ENCODE measurements at places on chromosomes 2 and 18.

DNA sequence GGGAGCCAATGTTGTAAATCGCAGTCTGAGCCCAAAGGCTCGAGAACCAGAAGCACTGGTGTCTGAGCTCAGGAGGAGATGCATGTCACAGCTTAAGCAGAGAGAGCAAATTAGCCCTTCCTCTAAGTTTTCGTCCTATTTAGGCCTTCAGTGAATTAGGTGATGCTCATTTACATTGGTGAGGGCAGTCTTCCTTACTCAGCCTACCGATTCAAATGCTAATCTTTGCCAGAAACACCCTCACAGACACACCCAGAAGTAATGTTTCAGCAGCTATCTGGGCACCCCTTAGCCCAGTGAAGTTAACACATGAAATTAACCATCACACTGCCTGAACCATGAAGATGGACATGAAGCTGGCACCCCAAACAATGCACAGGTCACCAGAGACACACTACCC, 385.1 kb downstream of the STK39 start:
- no peaks in the 10 kb centered on the region for H3K36me3 ChIP-seq
- no peak for DNase-seq
- H3K27me3 ChIP-seq, result no peaks in the 10 kb centered on the region
- H3K4me1 ChIP-seq, result no peaks in the 10 kb centered on the region

GRCh38 chr2:233147136-233147828, 87.1 kb downstream of the INPP5D start:
- peak overlapping the region; percentile 72 for H3K4me3 ChIP-seq
- DNase-seq, result no peak
- H3K36me3 ChIP-seq, result peaks cover 89% of the 10 kb centered on the region
- H3K27me3 ChIP-seq, result peaks cover 17% of the 10 kb centered on the region
- no peaks in the 10 kb centered on the region for H3K4me1 ChIP-seq

DNA sequence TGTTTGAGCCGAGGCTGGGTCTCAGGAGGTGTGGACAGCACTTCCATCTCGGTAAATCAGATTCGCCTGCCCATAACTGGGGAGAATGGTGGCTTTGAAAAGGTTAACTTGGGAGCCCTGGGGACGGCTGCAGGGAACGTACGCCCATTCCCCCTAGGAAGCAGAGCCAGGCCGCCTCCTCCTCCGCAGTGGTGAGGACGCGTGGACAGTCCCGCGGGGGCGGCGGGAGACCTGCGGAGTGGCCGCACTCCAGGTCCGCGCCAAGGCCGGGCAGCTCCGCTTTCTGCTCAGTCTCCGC, 845 bp upstream of the MYCN start:
- no peaks in the 10 kb centered on the region for H3K36me3 ChIP-seq
- peak overlapping the region; percentile 37 for H3K4me3 ChIP-seq
- no peak overlapping the region for H3K27ac ChIP-seq
- H3K27me3 ChIP-seq, result peaks cover 4% of the 10 kb centered on the region

GRCh38 chr2:45354776-45355175, 256.3 kb downstream of the SRBD1 start:
- DNase-seq, result no peak
- H3K4me1 ChIP-seq, result no peaks in the 10 kb centered on the region
- no peak overlapping the region for H3K27ac ChIP-seq
- no peak overlapping the region for H3K4me3 ChIP-seq
- peaks cover 5% of the 10 kb centered on the region for H3K27me3 ChIP-seq
- no peaks in the 10 kb centered on the region for H3K36me3 ChIP-seq

- H3K4me1 ChIP-seq, result no peaks in the 10 kb centered on the region
- no peak overlapping the region for H3K27ac ChIP-seq
- H3K36me3 ChIP-seq, result no peaks in the 10 kb centered on the region
- H3K4me3 ChIP-seq, result no peak overlapping the region
- no peak for DNase-seq
Observed at GRCh38 chr2:169222665-169223064, 139.7 kb downstream of the LRP2 start.

- peaks cover 6% of the 10 kb centered on the region for H3K36me3 ChIP-seq
- no peak for DNase-seq
- no peak overlapping the region for H3K4me3 ChIP-seq
- H3K27ac ChIP-seq, result no peak overlapping the region
Observed at GRCh38 chr2:43057026-43057741, 169.2 kb downstream of the ZFP36L2 start.

DNA sequence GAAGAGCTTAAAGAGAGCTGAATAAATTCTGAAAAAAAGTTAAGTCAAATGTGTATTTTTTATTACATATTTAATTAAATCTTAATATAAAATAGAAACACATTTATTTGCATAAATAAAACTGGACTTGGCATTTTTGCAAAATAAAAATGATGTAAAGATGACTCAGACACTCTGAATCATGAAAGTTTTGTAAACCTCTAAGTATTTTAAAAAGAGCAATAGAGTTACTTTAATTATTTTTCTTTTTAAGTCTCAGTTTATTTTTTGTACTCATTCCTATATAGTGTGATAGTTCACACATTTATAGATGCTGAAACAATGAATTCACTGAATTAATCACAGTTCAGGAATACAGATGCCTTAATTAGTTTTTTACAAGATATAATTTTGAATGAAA, 109.9 kb upstream of the DTNA start:
- H3K27me3 ChIP-seq, result no peaks in the 10 kb centered on the region
- H3K4me1 ChIP-seq, result no peaks in the 10 kb centered on the region
- no peak overlapping the region for H3K27ac ChIP-seq

DNA sequence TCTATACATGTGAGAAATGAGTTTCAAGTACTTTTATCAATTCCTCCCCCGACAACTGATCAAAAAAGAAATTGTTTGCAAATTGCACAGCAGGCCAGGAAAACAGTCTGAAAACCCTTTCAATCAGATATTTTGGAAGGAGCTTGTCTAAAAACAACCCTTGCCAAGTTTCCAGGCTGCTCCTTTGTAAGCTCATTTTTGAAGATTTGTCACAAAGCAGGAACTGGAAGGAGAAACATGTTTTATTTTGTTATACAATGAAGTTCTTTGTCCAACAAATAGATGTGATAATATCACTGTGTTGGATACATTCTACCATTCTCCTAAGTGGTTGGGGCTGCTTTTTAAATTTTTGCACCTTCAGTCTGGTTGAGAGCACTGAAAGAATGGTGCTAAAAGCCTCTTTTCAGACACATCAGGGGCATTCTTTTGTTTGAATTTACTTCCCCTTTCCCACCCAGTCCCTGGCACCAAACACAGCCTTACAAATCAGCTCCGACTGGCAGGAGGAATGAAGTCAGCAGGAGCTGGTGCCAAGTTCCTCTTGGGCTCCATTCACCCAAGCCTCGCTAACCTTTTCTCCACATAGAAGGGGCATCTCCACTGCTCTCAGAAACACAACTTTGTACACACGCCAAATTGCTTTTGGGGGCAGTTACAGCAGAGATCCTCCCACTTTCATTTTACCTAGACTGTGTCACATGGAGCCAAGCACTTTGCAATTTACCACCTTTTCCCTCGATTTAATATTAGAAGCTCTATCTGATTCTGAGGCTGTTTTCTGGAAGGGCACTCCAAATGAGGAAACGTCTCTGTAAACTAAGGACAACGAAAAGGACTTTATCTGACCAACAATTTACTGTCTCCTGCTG, 88.0 kb downstream of the C1D start:
- H3K27ac ChIP-seq, result no peak overlapping the region
- no peaks in the 10 kb centered on the region for H3K36me3 ChIP-seq
- no peak overlapping the region for H3K4me3 ChIP-seq
- DNase-seq, result no peak
- peaks cover 4% of the 10 kb centered on the region for H3K27me3 ChIP-seq

- peaks cover 4% of the 10 kb centered on the region for H3K4me1 ChIP-seq
- no peak for DNase-seq
- H3K27me3 ChIP-seq, result no peaks in the 10 kb centered on the region
Observed at GRCh38 chr2:4992226-4992625, 700.0 kb upstream of the SOX11 start.

- no peaks in the 10 kb centered on the region for H3K36me3 ChIP-seq
- H3K4me1 ChIP-seq, result peaks cover 27% of the 10 kb centered on the region
- no peak overlapping the region for H3K4me3 ChIP-seq
- peaks cover 2% of the 10 kb centered on the region for H3K27me3 ChIP-seq
- peak overlapping the region; percentile 28 for H3K27ac ChIP-seq
Observed at GRCh38 chr18:44502790-44503189, 177.9 kb upstream of the SETBP1 start.

- H3K27me3 ChIP-seq, result no peaks in the 10 kb centered on the region
- H3K4me3 ChIP-seq, result no peak overlapping the region
- no peaks in the 10 kb centered on the region for H3K36me3 ChIP-seq
- H3K27ac ChIP-seq, result no peak overlapping the region
- H3K4me1 ChIP-seq, result no peaks in the 10 kb centered on the region
Observed at GRCh38 chr2:238731961-238732360, 115.9 kb upstream of the TWIST2 start.

DNA sequence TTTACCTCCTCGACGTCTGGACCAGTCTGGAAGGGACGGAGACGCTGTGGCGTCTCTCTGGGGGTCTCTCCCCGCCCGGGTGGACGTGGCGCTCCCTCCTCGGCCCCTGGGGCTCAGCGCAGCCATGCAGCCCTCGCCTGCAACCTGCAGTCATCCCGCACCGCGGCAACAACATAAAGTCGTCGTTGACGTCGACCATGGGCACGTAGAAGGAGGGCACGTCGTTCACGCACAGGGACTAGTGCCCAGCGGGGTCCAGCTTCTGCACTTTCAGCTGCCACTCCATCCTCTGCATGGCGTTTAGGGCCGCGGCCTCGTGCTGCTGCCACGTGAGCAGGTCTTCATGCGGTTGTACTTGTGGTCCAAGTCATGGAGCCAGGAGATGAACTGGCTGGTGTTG, 889.6 kb upstream of the LRRTM1 start:
- H3K27me3 ChIP-seq, result peaks cover 5% of the 10 kb centered on the region
- H3K4me3 ChIP-seq, result no peak overlapping the region
- no peak overlapping the region for H3K27ac ChIP-seq
- no peaks in the 10 kb centered on the region for H3K36me3 ChIP-seq

- no peaks in the 10 kb centered on the region for H3K27me3 ChIP-seq
- H3K36me3 ChIP-seq, result no peaks in the 10 kb centered on the region
- H3K27ac ChIP-seq, result no peak overlapping the region
- H3K4me3 ChIP-seq, result no peak overlapping the region
Observed at GRCh38 chr2:220104871-220105351, 477.5 kb downstream of the SLC4A3 start.

DNA sequence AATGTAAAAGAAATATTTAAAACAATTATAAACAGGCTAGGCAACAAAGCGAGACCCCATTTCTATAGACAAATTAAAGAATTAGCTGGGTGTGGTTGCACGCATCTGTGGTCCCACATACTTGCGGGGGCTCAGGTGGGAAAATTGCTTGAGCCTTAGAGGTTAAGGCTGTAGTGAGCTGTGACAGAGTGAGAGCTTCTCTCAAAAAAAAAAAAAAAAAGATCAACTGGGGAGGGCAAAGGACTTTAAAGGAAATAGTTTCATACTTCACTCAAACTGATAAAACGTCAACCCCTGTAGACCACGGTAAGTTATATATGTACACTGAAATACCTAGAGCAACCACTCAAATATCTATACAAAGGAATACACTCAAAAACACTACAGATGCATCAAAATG, 37.5 kb downstream of the MGAT4A start:
- H3K4me3 ChIP-seq, result no peak overlapping the region
- peaks cover 1% of the 10 kb centered on the region for H3K27me3 ChIP-seq
- no peak overlapping the region for H3K27ac ChIP-seq
- peaks cover 10% of the 10 kb centered on the region for H3K4me1 ChIP-seq

- H3K27ac ChIP-seq, result peak overlapping the region; percentile 77
- DNase-seq, result no peak
- no peaks in the 10 kb centered on the region for H3K27me3 ChIP-seq
- no peaks in the 10 kb centered on the region for H3K36me3 ChIP-seq
- peaks cover 12% of the 10 kb centered on the region for H3K4me1 ChIP-seq
- no peak overlapping the region for H3K4me3 ChIP-seq
Observed at GRCh38 chr2:171409436-171409971, 24.3 kb downstream of the METTL8 start.

DNA sequence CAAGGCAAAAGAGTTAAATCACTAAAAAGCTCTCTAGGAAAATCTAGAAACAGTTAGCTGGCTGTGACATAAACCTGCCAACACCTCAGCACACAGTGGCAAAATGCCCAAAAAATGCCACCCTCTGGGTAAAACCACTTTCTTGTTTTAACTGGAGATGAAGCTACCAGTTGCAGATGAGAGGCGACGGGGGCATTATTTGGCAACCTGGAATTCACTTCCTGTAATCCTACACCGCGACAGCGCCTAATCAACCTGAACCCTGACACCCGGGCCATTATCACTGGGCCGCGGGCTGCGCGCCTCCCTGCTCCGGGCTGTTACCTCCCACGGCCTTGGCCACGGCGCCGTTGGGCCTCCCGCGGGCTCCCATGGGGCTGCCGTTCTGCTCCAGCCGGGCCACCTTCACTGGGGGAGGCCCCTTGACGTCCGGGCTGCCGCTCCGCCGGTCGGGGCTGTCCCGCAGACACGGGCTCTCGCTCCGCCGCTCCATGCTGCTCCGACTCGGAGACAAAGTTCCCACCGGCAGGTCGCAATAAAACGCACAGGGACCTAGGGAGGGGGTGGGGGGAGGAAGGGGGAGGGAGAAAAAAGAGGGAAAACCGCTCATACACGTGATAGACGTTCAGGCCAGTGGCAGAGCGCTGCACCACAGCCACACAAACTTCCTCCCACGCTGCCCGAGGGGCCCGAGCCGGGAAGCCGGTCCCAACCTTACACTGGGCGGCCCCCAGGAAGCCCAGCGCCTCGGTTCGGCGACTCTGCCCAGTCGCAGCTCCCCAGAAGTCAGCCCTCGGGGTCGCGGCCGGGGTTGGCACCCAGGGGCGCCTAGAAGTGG, 2.0 kb downstream of the SATB2 start:
- H3K4me1 ChIP-seq, result peaks cover 15% of the 10 kb centered on the region
- no peak overlapping the region for H3K27ac ChIP-seq
- H3K27me3 ChIP-seq, result peaks cover 15% of the 10 kb centered on the region

- peak; percentile 73 for DNase-seq
- peak within 1 kb of the TSS; percentile 91 for H3K4me3 ChIP-seq
- H3K27me3 ChIP-seq, result peaks cover 3% of the 10 kb centered on the region
- H3K4me1 ChIP-seq, result peaks cover 27% of the 10 kb centered on the region
- peaks cover 31% of the 10 kb centered on the region for H3K36me3 ChIP-seq
Observed at GRCh38 chr2:3519255-3520205, at the start of gene ADI1. Gene ADI1, minus strand, starts transcription at chr2:3519531. Its CDS starts 44 bp downstream, at chr2:3519487.

- H3K36me3 ChIP-seq, result no peaks in the 10 kb centered on the region
- no peak overlapping the region for H3K4me3 ChIP-seq
- no peaks in the 10 kb centered on the region for H3K27me3 ChIP-seq
- H3K27ac ChIP-seq, result no peak overlapping the region
Observed at GRCh38 chr18:27839141-27839540, 337.8 kb downstream of the CDH2 start.
